Hematopoietic multipotent progenitor cell treated with erythropoietin and hydrocortisone succinate and interleukin-3 and kit ligand, for 4 days (in vitro differentiated cells): ENCODE measurements at places on chromosomes 7 and 10.

DNA sequence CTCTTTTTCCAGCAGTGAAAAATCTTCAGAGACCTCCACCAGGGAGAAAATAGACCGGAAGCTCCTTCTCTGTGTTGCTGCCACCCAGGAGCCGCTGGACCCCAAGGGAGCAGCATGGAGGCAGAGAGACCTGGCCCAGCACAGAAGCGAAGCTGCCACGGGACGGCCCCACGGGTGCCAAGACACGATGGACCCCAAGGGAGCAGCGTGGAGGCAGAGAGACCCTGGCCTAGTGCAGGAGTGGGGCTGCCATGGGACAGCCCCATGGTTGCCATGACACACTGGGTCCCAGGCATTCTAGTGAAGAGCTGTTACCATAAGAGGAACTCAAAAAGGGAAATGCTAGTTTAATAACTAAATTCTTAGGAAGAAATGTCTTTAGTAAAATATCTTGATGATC is 186.3 kb downstream of the PTPRN2 start:
- no peak for DNase-seq

- DNase-seq = no peak
These were observed 1.9 kb upstream of the SFRP4 start for GRCh38 chr7:37918526-37918925.

DNA sequence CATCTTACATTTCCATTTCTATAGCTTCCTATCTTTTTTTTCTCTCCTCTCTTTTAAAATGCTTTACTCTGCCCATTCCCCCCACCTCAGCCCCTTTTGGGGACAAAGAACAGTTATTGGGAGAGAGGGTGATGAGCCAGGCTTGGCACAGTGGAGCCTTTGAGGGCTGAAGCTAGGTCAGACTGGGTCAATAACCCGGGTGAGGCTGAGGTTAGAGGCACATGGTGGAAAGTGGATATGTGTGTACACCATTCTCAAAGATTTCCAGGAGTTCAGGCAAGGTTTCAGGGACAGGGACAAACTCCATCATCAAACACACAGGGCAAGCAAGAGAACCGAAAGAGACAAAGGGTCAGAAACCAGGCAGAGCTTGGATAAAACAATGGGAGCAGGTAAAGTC is 11.5 kb downstream of the ABCB4 start:
- DNase-seq = no peak

DNA sequence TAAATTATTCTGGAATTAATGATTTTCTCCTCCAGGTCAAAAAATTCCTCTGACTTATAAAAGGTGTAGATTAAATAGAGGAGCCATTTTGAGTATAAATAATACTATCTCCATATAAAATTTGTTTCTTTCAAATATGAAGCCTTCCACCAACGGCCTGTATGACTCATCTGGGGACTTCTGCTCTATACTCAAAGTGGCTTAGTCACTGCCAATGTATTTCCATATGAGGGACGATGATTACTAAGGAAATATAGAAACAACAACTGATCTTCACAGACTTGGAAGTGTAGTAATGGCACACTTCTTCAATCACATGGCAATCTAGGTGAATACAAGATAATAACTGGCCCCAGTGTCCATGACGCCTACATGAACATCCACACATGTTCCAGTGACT is 335.6 kb upstream of the HGF start:
- peak; percentile 1 for DNase-seq

DNA sequence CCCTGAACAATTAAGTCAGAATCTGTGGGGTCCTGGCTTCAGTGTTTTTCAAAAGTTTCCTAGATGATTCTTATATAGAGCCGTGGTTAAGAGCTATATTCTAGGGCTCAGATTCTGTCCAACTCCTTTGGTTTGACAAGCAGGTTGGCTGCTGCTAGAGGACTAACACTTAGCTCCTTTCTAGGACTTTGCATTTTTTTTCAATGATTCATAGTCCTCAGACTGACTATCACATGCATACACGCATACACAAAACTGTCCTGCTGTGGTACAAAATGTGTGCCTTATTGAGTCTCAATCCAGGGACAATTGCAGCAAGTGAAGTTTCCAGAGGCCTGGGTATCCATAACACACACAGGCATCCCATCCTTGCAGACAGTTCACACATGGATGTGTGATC is 392.0 kb downstream of the NRG3 start:
- DNase-seq = no peak

DNA sequence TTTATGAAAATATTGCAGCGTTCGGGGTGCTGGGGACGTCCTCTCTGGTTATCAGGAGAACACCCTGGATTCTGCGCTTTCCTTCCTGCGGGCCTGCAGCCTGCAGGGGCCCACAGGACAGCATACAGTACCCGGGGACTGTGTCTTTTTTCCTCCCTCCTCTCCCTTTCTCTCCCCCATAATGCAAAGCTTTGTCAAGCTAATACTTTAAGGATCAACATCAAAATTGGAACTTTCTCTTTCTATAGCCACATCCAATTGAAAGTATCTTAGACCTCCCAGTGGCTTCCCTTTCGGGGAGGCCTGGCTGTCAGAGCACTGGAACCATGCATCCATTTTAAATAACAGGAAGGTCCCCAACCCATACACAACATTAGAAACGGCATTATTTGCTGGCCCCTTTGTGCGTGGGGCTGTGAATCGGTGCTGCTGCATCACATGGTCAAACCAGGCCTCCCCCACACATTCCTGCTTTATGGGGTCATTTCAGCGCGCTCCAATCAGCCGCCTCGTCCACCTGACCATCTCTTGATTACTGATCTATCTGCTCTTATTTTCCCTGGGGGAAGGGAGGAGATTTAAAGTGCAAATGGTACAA is 505.1 kb downstream of the DNAJB6 start:
- no peak for DNase-seq
